Pons (tissue), 1 donor: ENCODE measurements at places on chromosomes 2 and 18.

DNA sequence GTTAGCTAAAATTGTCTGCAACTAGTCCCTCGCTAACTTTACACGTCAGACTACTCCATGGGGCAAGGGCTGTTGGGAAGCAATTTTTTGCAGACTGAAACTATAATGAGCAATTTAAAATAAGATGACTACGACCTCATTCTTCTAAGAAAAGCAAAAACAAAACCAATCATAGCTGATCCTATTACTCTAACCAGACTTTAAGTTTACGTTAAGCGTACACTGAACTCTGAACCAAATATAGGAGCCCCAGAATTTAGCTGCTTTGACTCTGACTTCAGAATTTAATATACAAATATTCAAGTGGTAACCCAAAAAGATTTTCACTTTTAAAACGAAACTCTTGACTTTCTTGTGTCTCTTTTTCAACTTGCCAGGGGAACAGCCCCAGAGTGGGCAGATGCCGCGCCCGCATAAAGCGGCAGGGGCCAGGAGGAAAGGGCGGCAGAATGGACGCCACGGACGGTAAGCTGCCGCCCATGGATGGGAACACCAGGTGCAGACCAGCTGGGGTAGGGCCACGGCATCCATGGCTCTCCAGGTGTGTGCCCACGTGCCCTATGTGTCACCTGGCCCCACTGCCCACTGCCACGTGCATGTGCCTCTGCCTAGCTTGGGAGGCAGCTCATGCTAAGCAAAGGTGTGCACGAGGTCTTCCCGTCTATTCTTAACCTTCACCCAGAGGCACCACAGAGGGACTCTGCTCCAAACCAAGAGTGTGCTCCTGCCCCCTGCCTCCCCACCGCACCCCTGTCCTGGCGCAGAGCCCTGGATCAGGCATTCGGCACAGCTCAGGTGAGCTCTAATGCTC is 217.6 kb downstream of the HDAC4 start:
- no peak for DNase-seq

DNA sequence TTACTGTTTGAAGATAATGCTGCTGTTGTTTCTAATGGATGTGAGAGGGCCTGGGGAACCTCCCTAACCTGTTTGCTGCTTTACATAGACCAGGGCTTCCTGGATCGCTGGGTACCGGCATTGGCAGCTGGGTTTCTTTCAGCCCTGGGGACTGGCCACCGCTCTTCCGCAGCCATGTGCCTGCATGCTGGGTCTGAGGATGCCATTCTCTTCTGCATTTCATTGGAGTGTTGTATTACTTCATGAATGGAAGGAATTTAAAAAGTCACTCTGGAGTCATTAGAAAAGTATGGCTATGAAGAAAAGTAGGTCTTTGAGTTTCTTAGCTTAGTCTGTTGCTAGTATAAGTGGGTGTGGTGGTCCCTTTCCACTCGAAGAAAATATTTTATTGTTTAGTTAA is 107.3 kb upstream of the MGAT5 start:
- DNase-seq = no peak

GRCh38 chr2:144230448-144231085 is 289.4 kb downstream of the ZEB2 start:
- no peak for DNase-seq

DNA sequence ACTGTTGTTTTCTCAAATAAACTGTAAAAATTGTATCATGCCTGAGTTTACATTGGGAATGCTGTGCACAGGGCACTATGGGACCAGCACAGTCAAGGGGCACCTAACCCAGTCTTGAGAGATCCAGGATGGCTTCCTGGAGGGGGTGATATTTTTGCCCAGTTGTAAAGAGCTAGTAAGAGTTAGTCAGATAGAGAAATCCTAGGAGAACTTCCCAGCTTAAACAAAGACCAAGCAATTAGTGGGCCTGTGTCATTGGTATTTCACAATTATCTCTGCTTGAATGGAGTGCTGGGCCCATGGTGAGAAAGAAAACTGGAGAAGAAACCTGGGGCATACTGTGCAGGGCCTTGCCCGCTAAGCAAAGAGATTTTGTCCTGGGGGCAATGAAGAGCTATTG is 12.2 kb downstream of the XDH start:
- no peak for DNase-seq

- DNase-seq = peak; percentile 35
Measured at GRCh38 chr2:694906-695510, 17.8 kb upstream of the TMEM18 start.

- no peak for DNase-seq
Measured at GRCh38 chr2:21415234-21415633, 291.5 kb downstream of the TDRD15 start.

DNA sequence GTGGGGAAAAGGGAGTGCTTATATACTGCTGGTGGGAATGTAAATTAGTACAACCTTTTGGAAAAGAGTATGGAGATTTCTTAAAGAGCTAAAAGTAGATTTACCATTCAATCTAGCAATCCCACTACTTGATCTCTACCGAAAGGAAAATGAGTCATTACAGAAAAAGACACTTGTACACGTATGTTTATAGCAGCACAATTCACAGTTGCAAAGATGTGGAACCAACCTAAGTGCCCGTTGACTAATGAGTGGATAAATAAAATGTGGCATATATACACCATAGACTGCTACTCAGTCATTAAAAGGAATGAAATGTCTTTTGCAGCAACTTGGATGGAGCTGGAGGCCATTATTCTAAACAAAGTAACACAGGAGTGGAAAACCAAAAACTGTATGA is 29.5 kb downstream of the FLACC1 start:
- no peak for DNase-seq

- DNase-seq = no peak
Measured at GRCh38 chr18:76357585-76358260, 137.3 kb downstream of the ZNF516 start.

DNA sequence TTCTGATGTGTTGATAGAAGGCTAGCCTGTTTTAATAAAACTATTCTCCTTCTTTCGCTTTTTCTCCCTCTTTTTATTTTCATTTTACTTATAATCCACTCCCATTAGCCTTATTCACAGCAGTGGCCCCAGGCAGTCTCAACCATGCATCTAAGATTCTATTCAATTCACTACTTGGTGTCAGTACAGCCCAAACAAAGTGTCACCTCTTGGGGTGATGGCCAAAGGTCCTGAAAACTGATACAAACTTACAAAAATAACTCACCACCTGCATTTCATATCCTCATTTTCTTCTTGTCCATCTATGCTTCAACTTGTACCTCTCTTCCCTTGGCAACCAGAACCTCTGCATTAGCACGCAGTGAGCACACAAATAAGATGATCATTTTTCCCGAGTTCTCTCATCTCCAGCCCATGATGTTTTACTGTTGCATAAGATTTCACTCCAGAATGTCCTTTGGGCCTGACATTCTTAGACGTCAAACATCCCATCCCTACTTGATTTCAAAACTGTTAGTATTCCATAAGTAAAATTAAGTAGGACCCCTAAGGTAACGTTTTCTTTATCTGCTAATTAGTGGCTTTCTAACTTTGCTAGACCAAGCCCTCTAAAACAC is 559.3 kb upstream of the TNP1 start:
- no peak for DNase-seq

GRCh38 chr2:20562540-20563225 is 88.2 kb downstream of the HS1BP3 start:
- DNase-seq = no peak

DNA sequence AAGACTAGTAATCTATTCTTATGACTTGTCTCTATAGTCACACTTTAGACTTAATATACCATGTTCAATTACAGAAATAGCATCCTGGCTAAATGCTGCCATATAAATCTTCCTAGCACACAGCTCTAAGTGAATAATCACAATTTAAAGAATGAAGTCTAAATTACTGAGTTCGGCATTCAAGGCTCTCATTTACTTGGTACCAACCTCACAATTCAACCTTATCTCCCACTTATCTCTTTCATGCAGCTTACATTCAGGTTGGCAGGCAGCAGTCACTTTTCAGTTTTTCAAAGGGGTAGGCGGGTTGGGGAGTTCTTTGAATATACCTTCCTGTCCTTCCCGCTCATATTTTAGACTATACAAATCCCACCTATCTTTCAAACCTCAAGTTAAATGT is 1.5 kb downstream of the MMADHC start:
- no peak for DNase-seq

DNA sequence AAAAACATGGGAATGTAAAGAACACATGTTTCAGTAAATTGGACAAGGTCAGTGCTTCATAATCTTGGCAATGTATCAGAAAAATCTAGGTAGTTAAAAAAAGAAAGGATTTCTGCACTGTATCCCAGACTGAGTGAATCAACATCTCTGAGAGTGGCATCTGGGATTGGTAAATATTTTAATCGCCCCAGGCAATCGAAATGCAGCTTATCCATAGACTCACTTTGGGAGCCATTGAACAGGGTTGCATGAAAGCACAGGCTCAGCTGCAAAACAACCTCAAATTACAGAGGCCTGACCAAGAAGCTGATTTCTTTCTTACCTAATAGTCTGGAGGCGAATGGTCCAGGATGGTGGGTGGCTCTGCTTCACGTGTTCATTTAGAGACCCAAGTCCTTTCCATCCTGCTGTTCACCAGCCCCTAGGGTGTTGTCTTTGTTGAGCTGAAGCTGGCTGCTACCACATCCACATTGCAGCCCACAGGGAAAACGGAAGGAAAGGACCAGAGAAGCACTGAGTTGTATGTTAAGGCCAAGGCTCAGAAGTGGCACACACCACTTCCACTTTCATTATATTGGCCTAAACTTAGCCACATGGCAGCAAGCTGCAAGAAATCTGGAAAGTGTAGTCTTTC is 59.0 kb downstream of the MOGAT1 start:
- DNase-seq = peak; percentile 58

DNA sequence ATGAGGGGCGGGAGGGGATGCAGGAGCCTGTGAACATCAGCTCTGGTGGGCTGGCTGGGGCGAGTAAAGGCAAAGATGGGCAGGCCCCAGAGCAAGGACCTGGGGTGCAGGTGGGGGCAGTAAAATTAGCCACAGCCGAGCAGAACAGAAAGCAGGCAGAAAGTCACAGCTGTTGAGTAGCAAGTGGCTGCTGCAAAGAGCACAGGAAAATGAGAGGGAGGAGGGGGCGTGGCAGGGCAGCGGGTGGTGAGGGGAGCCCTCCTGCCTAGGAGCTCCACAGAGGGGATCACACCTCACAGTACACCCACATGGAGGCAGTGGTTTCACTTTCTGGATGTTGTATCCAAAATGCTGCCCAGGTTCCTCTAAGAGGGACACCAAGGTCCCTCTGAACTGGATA is 79.6 kb downstream of the LBH start:
- DNase-seq = no peak

DNA sequence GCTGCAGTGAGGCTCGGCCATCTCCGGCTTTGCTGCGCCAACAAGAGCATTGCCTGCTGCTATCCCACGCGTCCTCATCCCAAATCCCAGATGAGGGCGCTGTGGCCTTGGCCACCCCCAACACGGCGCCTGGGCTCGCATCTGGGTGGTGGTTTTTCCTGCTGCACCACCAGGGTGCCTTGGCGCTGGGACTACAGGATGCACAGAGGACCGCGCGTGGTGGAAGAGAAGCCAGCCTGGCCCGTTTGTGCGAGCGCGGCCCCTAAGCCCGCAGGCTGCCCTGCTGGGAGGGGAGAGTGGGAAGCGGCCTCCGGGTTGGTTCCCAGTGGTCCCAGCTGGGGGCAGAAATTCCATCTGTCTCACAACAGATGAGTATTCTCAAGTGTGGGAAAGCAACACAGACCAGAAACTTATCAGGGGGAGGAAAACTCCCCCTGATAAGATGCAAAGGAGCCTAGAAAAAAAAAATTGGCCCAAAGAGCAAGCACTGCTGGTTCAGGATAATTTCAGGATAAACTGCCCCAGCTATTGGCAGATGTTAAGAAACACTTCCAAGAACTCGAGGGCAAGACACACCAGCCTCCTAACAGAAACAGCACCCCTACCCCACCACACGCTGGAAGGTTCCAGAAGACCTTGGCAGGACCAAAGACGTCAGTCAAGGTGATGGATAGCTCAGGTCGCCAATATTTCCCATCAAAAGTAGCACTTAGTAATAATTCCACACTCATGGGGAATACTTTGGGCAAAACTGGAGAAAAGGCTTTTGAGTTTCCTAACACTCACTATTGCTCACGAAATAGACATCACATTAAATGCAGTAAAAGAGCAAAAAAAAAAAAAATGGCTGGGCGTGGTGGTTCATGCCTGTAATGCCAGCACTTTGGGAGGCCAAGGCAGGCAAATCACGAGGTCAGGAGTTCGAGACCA is 152.1 kb downstream of the PXDN start:
- peak; percentile 15 for DNase-seq

GRCh38 chr2:205323929-205324328 is 358.4 kb upstream of the NRP2 start:
- no peak for DNase-seq
